K562 (cell line): ENCODE measurements at places on chromosomes 3 and 15. TPM values are rescaled to one million over a fixed set of nuclear protein-coding genes. Genes with fewer than 3 reads are reported as not detected.

CCDC39 gene
- total RNA-seq: not detected in 2 replicates

CFAP100 gene
- not detected in 2 replicates for total RNA-seq

CPNE9 gene
- total RNA-seq: not detected in 2 replicates

IMP3 gene
- 113 and 124 TPM in 2 replicates for total RNA-seq

GPR27 gene
- not detected in 2 replicates for total RNA-seq

SLC51A gene
- total RNA-seq: not detected in 2 replicates

ALDH1L1 gene
- 0.60 and 1.5 TPM in 2 replicates for total RNA-seq

THUMPD3 gene
- 106 and 114 TPM in 2 replicates for total RNA-seq

SPESP1 gene
- not detected in 2 replicates for total RNA-seq

SMCO1 gene
- total RNA-seq: 0.20 TPM in 1 of 2 replicates, not detected in the other

RLBP1 gene
- total RNA-seq: not detected in 2 replicates

TPRG1 gene
- not detected in 2 replicates for total RNA-seq

PAQR5 gene
- total RNA-seq: 0.04 TPM in 1 of 2 replicates, not detected in the other
